ENCODE measurements at places on chromosomes 5 and 9.

- DNase-seq, result no peak
Observed at GRCh38 chr9:131330814-131331600, 41.5 kb downstream of the PLPP7 start.

GRCh38 chr5:53874409-53874808, 314.0 kb downstream of the NDUFS4 start:
- no peak for DNase-seq

DNA sequence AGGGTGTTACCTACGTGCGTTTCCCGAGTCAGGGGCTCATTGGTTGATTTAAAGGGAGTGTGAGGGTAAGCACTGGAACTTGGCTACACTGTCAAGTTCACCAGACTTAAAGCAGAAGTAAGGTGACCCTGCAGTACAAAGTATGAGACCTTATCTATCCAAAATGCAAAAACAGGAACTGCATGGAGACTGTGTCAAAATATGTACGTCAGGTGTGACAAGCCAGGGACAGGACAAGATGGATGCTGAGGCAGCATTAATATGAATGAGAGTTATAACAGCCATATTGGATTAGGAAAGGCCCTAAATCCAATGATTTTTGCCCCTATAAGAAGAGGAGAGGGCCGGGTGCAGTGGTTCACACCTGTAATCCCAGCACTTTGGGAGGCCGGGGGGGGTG, 15.4 kb upstream of the SUSD3 start:
- DNase-seq, result no peak

GRCh38 chr5:141790630-141791029, 87.6 kb downstream of the PCDH1 start:
- DNase-seq, result no peak

DNA sequence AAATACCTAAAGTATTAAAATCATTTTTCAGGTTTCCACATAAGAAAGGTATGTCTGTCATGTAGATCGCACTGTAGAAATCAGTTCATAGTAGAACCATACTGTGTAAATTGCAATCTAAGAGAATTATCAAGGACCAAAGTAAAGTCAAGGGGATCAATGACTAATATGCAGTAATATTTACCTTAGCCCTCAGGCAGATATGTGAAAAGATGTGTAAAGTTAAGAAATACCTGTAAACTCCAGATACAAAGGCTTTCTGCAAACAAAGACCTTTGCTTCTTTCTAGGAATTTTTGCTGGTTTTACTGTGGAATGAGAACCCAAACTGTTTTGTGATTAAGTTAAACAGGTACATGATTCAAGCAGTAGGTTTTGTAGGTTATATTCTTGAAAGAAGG, 11.6 kb downstream of the POLK start:
- no peak for DNase-seq
